Glutamatergic neuron (in vitro differentiated cells): ENCODE measurements at places on chromosomes 1 and 21. TPM values are rescaled to one million over a fixed set of nuclear protein-coding genes. Genes with fewer than 3 reads are reported as not detected.

HTR1D gene
- total RNA-seq, result 0.20 TPM

TACSTD2 gene
- total RNA-seq, result not detected

TNFRSF4 gene
- total RNA-seq, result 0.29 TPM

SLC44A5 gene
- total RNA-seq, result 15.4 TPM

CNR2 gene
- not detected for total RNA-seq

SLC30A2 gene
- not detected for total RNA-seq

BACE2 gene
- not detected for total RNA-seq

SYT6 gene
- total RNA-seq, result 11.1 TPM

S100A2 gene
- 1.1 TPM for total RNA-seq

LEMD1 gene
- total RNA-seq, result 2.0 TPM

OR2L13 gene
- not detected for total RNA-seq

DNA sequence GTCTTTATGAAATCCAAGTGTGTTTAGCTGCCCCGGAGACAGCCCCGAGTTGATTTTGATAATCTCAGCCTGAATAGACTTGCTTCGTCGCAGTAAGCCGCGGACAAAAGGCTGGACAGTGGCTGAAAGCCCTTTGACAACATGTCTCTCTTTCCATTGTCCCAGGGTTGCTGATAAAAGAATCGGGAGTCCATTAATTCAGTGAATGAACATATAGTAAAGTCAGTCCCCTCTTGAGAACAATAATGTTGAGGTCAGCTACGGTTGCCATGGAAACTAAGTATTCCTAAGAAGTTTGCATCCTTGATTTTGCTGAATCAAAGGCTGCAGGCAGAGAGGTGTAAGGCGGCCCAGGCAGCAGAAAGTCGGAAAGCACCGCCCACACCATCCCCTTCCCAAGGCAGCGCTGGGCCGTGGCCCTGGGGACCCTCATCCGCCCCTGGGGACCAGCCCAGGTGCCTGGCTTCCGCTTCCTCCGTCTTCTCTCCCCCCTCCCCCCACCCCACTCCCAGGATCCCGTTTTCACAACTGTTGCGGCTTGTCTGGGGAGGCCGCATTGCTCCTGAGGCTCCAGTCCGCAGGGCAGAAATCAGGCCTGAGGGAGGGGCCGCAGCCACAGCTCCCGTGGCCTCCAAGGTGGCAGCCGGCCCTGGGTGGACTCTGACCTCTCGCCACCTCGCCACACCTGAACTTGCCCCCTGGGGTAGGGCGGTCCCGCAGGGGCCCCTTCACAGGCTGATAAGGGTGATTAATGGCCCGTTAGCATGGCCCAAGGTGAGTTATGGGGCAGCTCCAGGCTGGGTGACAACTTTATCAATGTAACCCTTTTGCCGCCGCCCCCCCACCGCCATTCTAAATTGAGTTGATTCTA is 180.9 kb downstream of the PRDM16 start:
- DNase-seq, result no peak

GRCh38 chr1:22826604-22827580 is 116.3 kb downstream of the EPHB2 start:
- DNase-seq, result no peak

- DNase-seq, result no peak
Observed at GRCh38 chr1:181134543-181135436, 46.3 kb downstream of the IER5 start.

- no peak for DNase-seq
Observed at GRCh38 chr1:243716906-243717305, 133.1 kb downstream of the AKT3 start.

GRCh38 chr1:76037324-76037723 is 37.2 kb upstream of the ST6GALNAC3 start:
- DNase-seq, result no peak

- no peak for DNase-seq
Observed at GRCh38 chr1:10829965-10830515, 33.6 kb upstream of the CASZ1 start.

DNA sequence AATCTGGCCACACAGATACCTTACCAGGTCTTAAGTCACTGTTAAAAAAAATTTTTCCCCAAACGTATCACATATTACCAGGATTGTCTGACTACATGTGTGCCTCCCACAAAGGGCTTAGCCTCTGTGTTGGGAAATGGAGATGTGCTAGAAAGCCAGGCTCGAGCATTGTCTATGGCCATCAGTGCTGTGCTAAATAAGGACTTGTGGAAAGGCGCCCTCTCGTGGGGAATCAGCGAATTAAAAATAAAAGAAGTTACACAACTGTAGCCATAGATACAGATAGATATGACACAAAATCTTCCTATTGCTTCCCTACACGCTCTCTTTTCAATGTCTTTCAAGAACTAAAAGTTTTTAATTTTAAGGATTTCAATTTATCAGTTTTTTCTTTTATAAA is 47.5 kb upstream of the CRNN start:
- peak; percentile 65 for DNase-seq

- no peak for DNase-seq
Observed at GRCh38 chr21:42641311-42642218, 11.9 kb upstream of the PDE9A start.

- no peak for DNase-seq
Observed at GRCh38 chr1:176643536-176643935, 180.6 kb downstream of the PAPPA2 start.

DNA sequence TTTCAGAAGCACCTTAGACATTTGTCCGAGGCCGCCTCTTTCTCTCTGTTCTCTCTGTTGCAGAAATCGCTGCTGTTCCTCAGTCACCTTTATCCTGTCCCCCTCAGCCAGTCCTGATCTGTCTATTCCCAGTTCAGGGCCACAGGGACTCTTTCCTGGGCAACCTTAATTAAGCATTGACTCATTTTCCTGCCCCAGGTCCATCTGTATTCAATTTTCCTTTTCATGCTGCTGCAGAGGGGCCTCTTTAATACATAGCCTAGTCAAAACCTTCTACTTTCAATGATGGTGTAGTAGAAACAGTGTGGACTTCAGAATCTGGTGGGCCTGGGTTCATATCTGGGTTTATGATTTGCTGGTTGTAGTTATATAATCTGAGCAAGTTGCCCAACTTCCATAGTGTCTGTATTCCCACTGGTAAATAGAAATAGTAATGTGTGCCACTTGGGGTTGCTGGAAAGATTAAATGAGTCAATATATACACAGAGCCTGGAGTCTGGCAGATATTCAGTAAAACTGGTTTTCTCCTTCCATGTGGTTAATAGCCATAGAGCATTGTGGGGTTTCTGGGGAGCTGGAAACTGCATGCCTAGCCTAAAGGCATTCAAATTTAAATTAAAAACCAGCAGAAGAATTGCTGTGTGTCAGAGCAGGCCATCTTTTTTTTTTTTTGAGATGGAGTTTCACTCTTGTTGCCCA is 4.5 kb downstream of the TRAF5 start:
- DNase-seq, result no peak

DNA sequence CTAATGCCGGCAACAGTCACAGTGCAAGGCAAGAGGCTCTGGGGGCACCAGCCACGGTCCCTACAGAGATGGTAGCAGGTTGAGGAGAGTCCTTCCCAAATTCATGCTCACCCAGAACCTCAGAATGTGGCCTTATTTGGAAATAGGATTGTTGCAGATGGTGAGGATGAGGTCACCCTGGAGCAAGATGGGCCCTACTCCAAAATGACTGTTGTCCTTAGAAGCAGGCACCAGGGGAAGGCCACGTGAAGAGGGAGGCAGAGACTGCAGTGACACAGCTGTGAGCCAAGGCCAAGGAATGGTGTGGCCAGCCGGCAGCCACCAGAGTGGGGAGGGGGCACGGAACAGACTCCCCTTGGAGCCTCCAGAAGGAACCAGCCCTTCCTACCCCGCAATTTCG is 70.8 kb upstream of the CLDN14 start:
- DNase-seq, result no peak

GRCh38 chr1:183933528-183934179 is 103.9 kb downstream of the COLGALT2 start:
- DNase-seq, result no peak

DNA sequence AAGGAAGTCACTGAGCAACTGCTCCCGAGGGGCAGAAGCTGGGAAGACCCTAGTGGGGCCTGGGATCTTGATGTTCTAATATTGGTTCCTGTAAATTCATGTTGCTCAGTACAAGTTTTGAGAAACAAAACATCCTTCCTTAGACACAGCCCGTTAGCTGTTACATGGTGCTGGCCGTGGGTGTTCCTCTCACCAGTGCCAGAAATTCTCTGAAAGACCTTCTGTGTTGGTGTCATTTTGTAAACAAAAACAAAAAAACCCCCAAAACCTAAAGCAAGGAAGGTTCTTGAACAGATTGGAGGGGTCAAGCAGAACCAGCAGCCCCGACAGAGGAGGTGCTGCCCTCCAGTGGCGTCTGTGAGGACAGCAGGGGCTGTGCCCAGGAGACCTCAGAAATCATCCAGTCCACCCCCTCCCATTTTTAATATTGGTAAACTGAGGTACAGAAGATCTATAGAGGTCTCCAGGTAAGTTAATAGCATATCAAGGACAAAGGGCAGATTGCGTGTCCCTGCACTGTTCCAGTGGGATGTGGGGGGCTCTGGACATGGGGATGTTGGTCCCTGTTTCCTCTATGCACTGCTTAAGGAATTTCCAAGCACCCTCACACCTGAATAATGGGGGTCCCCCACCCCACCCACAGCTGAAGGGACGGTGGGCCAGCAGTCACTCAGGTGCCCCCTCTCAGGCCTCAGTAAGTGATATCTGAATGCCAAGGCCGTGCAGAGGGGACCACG is 38.2 kb downstream of the SLC2A7 start:
- DNase-seq, result peak; percentile 80

GRCh38 chr1:27491748-27492700 is 2.1 kb upstream of the WASF2 start:
- no peak for DNase-seq

DNA sequence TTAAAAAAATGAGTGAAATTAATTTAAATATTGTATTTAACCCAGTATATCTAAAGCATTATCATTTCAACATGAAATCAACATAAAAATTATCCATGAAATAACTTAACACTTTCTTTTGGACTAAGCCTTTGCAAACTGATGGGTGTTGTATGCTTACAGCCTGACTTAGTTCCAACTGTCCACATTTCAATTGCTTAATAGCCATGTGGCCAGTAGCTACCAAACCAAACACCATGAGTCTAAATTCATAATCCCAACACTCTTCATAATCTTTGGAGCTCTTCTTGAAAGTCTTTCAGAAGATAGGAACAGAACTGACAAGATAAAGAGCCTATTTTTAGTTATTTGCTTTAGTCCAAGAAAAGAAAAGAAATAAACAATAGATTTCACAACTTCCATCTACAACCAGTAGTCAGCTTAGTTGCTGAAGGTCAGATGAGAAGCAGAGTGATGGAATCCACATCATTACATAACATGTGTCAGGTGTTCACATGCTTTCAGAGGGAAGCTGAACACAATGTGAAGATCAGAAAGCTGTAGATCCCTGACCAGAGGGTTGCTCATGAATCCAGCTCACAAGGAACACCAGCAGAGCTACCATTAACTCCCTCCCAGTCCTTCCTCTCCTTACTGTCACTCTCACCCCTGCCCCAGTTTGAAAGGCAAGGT is 144.0 kb upstream of the ZNF648 start:
- DNase-seq, result no peak

DNA sequence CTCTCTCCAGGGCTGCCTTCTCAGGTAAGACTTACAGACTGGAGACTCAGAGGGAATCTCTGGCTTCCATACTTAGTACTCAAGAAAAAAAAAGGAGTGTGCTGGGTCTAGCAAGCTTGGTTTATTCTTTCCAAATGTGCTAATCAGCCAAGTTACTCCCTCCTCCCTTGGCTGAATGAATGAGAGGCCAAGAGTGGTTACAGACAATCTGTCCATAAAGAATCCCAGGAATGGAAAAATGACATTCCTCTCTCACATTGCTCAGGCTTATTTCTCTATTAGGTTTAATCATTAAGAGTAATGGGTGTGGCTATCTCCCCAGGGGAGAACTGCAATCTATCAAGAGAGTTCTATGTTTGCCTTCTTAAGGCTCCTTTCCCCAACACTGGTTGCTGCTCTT is 547.3 kb upstream of the PLXNA2 start:
- DNase-seq, result no peak

GRCh38 chr1:89590341-89591080 is 42.4 kb upstream of the LRRC8C start:
- no peak for DNase-seq

DNA sequence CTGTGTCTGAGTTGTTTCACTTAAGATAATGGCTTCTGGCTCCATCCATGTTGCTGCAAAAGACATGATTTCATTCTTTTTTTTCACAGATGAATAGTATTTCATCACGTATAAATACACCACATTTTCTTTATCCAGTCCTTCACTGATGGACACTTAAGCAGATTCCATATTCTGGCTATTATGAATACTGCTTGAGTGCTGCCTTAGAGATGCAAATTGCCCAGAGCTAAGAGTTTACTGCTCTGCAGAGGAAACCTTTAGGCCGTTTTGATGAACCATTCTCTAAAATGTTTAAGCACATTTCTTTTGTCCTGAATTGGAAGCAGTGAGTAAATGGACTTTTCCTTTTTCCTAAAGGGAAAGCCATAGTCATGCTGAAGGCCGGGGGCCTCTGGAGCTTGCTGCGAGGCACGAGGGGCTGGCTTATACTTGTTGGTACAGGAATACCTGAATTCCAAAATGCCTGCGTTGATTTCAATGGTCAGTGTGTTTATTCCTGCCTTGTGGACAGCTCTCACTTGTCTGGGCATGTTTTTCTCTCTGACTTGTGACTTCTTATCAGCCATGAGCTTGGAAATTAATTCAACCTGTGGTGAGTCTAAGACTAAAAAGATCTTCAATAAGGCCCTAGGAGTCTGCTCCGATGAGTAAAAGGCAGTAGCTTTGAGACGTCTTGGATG is 201.0 kb upstream of the MAP1LC3C start:
- DNase-seq, result no peak

- DNase-seq, result no peak
Observed at GRCh38 chr21:39108291-39109162, 74.7 kb downstream of the PSMG1 start.

GRCh38 chr21:31735511-31735992 is 3.6 kb upstream of the SCAF4 start:
- DNase-seq, result no peak

DNA sequence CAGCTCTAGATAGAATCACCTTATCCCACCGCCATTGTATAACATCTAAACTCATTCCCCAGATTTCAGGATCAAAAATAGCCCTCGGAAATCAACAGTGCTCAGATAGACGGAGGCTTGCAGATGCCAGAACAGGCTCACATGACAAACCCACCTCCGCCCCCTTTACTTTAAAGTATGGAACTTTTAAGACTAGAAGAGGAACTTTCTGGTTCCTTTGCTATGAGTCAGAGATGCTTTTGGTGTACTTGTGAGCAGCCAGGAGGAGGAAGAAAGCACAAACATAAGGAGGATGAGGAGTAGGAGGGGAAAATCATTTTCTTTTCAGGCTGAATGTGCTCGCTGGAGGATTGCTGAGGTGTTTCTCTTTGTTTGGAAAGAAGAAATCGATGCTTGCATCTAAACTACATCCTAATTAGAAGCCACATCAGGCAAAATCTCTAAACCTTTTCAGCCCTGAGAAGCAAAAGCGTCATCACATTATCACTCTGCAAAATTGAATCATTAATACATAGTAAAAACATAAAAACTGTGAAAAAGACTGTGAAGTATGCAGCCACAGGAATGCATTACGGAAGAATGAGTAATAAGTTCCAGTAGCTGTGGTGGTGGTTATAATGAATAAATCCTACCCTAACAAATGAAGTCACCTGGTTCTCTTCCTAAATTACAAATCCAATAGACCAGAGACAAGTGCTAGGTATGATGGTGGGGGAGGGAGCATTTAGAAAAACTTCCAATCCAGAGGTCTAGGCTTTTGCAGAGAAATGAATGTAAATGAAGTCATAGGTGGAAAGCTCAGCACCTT is 251.3 kb downstream of the KCNH1 start:
- no peak for DNase-seq
